ENCODE measurements at places on chromosomes 12 and 14.

- no peak for DNase-seq
Measured at GRCh38 chr14:93234798-93235197, 27.7 kb downstream of the UBR7 start.

DNA sequence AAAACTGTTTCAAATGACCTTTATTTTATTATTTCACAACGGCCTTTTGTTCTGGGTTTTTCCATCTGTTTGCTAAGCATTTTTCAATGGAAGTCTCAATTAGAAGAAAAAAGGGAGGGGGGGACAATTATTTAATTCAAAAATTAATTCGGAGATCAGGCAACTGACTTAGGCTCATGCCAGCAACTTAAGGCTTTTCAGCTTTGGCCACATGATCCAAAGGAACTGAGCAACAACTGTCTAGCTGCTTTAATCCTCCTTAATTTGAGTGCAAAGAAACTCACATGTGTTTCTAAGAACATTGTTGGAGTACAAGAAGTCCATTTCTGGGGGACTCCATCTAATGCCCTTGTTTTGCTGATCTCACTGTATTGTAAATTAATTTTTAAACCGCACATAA lies 188.0 kb downstream of the EXOC5 start:
- DNase-seq: no peak

GRCh38 chr14:103041464-103041863 lies 15.9 kb downstream of the CDC42BPB start:
- no peak for DNase-seq

- no peak for DNase-seq
Measured at GRCh38 chr12:89951694-89952060, 243.0 kb upstream of the ATP2B1 start.

DNA sequence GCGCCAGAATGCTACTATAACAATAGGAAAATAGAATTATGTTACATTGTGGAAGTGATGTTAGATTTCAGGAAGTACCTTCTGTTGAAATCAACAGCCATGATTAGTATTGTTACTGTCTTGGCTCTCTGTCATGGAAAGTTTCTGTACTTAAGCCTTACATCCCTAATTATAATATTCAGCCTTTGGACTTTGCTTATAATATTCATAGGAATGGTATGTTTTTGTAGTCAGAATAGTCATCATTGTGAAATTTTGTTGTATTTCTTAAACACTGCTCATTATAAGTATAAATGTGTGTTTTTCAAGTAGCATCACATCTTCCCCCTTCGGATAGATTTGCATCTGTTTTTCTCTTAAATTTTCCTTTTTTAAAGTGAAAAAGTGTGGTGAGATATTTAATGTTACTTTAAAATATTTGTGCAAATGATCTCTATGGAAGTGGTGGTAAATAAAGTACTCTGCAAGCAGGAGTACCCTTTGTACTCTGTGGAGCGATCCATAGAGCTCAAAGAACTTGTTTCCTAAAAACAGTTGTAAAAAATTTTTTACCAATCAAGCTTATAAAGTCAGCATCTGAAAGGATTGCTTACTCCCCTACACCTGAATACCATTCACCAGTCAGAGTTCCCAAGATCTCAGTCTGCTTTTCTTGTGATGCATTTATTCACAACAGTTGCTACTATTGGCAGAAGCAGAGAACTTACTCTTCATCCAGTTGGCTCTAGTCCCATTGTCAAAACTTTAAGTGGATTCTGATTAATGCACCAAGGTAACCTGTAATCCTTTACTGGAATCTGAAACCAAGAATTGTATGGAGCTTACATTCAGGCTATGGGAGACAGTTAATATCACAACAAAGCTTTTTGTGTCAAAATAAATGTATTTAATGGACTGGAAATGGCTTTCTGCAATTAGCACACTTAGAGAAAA lies 87.8 kb downstream of the RIC8B start:
- DNase-seq: no peak

GRCh38 chr12:108551535-108551934 lies 9.4 kb downstream of the SART3 start:
- no peak for DNase-seq

DNA sequence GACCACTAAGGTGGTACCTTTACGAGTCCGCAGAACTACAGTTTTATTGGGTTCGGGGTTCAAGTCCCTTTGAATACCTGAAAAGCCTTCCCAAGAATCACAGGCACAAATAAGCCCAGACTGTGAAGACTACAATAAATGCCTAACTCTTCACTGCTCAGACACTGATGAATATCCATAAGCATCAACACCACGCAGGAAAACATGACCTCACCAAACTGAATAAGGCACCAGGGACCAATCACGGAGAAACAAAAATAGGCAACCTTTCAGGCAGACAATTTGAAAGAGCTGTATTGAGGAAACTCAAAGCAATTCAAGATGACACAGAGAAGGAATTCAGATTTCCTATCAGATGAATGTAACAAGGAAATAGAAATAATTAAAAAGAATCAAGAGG lies 24.2 kb upstream of the P2RX7 start:
- no peak for DNase-seq

GRCh38 chr14:49860988-49861698 lies 8.6 kb upstream of the NEMF start:
- no peak for DNase-seq

GRCh38 chr12:111156304-111156703 lies 212.6 kb downstream of the PHETA1 start:
- no peak for DNase-seq

DNA sequence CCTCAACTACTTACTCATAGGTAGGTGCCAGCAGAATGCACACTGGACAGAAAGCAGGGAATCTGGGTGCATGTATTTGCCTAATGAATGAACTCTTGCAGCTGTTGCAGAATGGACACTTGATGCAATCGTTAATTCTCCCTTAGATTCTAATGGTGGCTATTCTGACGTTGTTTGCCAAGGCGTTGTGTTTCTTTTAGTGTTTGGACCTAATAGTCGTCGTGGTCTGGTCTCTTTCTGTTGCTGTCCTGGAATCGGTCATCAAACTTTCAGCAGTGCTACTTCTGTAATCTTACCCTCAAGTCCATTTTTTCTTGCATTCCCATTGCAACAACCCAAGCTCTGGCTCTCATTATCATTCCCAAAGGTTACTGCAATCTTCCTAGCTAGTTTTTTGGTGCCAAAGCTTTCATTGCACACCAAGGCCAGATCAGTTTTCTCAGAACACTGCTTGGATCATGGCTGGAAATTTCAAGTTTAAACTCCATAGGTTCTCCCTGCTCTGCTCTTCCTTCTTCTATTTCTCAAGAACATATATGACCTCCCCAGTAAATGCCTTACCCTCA lies 31.3 kb downstream of the BMP4 start:
- DNase-seq: no peak

- no peak for DNase-seq
Measured at GRCh38 chr14:50812856-50813543, 18.0 kb downstream of the NIN start.

GRCh38 chr12:106309671-106310505 lies 7.4 kb downstream of the TCP11L2 start:
- no peak for DNase-seq

- no peak for DNase-seq
Measured at GRCh38 chr12:84455598-84455997, 457.0 kb downstream of the SLC6A15 start.

- no peak for DNase-seq
Measured at GRCh38 chr12:93007544-93007943, 78.4 kb upstream of the EEA1 start.

All from neural crest cell (in vitro differentiated cells).